ENCODE measurements at places on chromosomes 7 and 10.

DNA sequence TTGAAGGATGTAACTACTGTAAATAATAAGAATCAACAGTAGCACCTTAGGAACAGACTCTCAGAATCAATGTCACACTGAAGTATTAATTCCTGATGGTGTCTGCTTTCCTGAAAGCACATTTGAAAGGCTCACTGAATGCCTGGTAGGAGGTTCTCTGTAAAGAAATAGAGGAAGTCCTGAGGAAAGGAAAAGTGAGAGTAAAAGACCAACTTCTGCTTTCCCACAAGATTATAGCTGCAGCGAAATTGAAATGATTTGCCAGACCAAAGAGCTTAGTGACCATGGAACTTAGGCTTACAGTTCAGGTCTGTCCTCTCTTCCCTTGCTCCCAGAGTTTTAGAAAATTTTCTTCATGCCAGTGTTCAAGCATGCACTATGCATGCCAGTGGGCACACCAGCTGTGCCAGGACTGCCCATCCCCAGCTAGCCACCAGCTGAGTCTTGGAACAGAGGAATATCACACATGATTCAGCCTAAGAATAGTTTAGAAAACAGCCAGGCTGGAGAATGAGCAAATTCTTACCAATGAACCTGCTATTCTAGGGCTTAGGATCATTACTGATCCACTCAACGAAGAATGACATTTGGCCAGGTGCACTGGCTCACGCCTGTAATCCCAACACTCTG, 123.2 kb downstream of the HERPUD2 start:
- DNase-seq: peak; percentile 35

DNA sequence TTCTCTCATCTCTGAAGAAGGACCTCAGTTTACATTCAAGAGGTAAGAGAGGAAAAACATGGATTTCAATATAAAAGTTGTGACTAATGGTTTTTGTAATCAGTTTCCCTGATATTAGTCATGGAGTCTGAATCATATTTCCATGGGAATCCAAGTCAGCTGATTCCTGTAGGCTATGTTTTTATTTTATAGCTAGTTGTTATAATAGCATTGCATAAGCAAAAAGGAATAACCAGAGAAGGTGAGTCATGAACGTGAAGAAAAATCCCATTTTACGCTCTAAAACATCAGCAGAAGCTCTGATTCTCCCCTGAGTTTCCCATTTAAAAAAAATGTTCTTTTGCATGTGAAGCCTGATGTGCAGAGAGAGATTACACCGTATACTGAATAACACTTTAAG, 299.3 kb downstream of the SFMBT2 start:
- no peak for DNase-seq

GRCh38 chr7:71237945-71238344, 106.0 kb downstream of the GALNT17 start:
- DNase-seq: no peak

GRCh38 chr10:100519311-100520051, at the start of gene SEC31B:
Gene SEC31B, minus strand, starts transcription at chr10:100519861. Its CDS starts 2,909 bp downstream, at chr10:100516952.
- DNase-seq: peak; percentile 71

DNA sequence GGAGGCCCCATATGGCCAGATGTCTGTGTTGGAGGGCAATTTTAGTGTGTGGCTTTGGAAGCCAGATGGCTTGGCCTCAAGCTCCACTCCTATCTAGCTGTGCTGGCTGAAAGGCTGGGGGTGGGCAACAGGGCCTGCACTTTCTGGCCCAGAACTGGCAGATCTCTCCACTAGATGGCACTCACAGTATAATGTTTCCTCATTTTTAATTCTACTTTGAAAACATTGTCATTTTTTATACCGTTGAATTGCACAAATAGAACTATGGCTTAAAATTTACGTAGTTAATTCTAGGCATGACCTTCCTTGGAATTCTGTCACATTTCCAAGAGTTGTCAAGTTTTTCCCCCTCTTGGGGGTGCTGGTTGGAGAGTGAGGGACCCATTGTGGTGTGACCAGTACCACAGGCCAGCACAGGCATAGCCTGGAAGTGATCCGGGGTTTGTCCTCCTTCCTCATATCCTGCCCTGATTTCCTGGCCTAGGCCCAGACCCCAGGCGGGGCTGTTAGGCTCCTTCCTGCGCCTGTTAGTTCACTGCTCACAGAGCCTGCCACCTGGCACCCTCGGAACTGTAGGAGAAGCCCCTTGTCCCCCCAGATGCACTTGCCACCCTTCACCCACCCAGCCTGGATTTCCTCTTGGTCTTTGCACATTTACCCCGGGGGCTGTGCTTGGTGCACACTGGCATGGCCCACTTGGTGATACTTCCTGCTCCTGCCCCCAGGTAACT, 52.8 kb downstream of the ARHGAP22 start:
- DNase-seq: peak; percentile 85

DNA sequence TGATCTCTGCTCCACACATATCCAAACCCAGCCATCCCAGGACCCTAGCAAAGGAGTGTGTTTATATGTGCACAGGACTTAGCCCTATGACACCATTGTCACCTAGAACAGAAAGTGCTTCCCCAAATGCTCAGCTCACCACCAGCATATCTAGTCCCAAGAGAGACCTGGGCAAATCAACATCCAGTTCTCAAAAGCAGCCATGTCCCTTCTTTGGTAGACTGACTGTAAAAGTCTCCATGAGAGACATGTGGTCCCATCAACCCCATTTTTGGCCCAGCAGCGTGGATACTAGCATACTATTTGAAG, 20.9 kb upstream of the ARHGAP22 start:
- DNase-seq: no peak

DNA sequence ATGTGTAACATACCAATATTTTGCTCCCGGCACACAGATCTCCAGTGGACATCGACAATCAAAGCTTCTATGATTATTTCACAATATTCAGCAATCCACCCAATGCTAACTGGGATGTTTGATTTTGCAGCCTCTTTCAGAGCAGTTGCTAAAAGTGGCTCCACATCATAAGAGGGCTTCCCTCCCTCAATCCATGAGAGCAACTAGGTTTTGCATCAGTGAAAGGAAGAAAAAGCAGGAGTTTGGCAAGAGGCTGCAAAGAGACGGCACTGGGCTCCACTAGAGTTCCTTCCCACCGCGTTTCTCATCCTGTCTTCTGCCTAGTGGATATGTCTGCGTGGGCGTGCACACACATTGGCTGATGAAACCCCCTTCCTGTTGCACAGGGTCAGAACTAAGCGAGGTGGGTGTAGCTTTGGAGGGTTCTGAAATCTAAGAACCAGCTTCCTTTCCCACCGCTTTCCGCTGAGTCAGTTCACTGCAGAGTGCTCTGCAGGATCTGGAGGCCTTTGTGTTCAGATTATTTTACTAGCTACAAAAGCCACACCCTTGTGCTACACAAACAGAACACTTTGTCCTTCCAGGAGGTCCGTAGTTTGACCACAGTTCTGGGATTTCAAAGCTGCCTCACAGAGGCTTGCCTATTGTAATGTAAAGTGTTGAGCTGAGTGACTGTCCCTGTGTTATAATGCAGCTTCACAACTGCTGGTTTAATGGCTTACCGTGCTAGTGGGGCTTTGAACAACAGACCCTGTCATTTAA, 28.1 kb downstream of the ARL4A start:
- DNase-seq: no peak

DNA sequence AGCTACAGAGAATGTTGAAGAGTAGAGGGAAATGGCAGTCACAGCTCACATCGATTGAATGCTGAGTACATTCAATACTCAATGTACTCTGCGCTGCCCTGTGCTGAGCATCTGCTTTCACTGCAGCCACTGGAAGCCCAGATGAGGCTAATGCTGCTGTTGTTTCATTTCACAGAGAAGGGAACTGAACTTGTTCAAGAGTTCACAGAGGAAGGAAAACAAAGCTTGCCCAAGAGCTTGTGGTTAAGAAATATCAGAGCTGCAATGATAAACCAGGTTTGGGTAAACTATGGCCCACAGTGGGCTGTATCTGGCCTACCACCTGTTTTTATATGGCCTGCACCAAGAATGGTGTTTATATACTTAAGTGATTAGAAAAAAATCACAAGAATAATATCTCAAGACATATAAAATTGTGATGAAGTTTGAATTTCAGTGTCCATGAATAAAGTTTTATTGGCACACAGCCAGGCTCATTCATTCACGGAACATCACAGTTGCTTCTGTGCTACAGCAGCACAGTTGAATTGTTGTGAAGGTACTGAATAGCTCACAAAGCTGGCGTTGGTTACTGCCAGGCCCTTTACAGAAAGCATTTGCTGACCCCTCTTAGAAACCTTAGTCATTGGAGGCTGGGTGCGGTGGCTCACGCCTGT, 64.1 kb downstream of the CFAP58 start:
- DNase-seq: no peak

DNA sequence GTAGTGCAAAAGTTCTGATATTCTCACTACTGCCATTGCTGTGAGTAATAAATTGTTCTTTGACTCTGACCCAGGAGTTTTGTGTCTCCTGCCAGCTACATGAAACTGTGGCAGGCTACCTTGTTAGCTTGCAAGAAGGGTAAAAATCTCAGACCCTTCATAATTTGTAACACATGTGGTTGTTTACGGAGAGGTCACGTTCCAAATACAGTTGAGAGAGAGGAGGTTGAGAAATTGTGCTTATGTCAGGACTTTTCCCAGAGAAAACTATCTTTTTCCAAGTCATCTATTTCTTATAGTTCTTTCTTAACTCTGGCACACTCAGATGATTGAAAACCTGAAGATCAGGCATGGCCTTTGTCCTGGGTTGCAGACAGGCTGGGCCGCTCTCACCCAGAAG, 114.4 kb upstream of the SVIL start:
- no peak for DNase-seq

GRCh38 chr10:44870031-44870430, 41.1 kb upstream of the TMEM72 start:
- no peak for DNase-seq

- no peak for DNase-seq
Measured at GRCh38 chr7:131621652-131622051, 65.2 kb upstream of the PODXL start.

- DNase-seq: no peak
Measured at GRCh38 chr7:157266272-157266671, 70.5 kb upstream of the DNAJB6 start.

- no peak for DNase-seq
Measured at GRCh38 chr10:4074545-4075407, 289.8 kb upstream of the KLF6 start.

DNA sequence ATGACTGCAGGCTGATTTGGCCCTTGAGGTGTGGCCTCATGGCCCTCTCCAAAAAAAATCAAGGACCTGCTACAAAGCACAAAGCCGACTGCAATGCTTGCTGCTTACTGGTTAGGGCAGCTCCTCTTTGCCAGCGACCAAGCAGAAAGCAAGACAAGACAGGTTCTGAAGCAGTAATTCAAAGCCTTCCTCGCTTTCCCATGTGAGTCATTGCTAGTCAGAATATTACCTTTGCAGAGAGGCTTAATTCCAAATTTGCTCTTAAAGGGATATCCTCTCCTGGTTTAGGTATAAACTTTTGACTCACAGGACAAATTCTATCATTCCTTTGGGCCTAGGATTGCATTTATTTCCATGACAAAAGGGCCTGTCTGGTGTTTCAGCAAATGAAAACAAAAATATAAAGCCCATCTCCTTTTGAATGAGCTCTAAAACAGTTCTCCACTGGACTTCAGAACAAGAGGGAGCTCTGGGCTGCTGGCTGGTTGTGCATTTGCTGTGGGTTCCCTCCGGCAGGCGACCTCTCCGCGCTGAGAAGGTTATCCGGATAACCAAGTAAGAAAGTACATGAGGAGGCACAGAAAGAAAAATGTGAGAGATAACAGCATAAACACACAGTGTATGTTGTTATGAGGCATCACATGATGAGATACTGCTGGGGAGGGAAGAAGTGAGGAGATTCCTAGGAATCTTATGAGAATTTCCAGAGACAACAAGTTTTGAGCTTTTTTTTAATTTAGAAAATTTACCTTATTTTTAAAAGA, 90.8 kb downstream of the EGFR start:
- DNase-seq: no peak

DNA sequence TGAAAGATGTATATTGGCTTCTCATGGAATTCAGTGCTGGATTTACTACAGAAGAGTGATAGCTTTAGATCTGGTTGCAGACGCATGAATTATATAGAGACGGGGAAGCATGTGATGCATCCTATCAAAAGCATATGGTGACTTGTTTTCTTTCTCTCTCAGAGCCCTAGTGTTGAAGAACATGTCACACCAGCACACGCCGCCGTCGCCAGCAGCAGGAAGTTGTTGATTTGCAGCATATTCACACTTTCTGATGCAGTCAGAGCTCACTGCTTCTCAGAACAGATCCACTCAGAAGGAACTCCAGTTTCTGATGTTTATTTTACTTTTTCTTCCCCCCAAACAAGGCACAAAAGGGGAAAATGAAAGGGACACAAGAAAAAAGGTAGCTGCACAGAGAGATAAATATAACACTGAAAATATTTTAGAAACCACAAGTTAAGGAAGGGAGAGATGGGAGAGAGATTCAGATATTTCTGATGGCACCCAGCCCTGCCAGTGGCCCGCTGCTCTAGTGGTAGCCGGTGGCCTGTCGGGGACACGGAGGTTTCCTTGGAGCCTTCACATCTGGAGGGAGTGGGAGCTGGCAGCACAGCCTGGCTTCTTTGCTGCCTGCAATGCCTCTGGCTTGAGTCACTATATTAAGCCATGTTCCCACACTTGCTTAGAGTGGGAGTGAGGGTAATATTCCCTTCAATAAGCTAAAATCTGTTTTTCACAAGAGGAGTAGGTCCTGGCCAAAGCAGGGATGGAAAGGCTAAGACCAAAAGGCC, 123.2 kb downstream of the NRP1 start:
- DNase-seq: no peak

DNA sequence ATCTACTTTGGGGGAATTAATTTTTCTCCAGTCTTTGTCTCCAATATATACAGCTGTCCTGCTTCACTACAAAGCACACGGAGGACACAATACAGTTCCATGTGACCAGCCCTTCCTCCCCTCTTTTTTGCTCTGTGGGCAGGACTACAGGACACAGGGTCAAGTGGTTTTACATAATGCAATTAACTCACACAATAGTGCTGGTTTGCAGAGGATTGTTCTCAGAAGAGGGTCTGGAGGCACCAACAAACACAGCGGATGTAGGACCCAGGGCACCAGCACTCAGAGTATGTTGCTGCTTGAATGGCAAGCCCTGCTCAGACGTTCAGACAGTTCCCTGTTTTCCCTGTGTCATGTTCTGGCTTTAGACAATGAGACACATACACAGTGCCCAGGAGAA, 52.0 kb upstream of the NPTX2 start:
- DNase-seq: no peak

DNA sequence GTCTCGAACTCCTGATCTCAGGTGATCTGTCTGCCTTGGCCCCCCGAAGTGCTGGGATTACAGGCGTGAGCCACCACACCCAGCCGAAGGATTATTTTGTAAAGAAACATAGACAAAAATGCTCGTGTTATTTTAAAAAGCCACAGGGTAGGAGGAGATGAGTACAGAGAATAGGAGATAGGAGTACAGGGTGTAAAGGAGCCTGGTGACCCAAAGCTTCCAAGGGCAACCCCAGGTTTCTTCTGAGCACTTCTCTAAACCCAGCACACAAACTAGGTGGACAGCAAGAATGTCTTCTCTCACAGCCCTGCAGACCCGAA, 54.7 kb downstream of the ZNF467 start:
- DNase-seq: no peak

- no peak for DNase-seq
Measured at GRCh38 chr7:102284399-102284798, 2.3 kb upstream of the SH2B2 start.
